Stimulated activated CD4-positive, alpha-beta T cell treated with anti-CD3 and anti-CD28 coated beads, Interleukin-15, amount 100 ng/mL, for 48 hours (primary cell): ENCODE measurements at places on chromosomes 11 and 22.

GRCh38 chr11:73415854-73416615 is 39.8 kb downstream of the RELT start:
- no peak for DNase-seq

GRCh38 chr11:10858439-10859325 is 829 bp upstream of the ZBED5 start:
- DNase-seq = no peak

GRCh38 chr11:59833602-59834001 is 11.7 kb downstream of the CBLIF start:
- DNase-seq = no peak

DNA sequence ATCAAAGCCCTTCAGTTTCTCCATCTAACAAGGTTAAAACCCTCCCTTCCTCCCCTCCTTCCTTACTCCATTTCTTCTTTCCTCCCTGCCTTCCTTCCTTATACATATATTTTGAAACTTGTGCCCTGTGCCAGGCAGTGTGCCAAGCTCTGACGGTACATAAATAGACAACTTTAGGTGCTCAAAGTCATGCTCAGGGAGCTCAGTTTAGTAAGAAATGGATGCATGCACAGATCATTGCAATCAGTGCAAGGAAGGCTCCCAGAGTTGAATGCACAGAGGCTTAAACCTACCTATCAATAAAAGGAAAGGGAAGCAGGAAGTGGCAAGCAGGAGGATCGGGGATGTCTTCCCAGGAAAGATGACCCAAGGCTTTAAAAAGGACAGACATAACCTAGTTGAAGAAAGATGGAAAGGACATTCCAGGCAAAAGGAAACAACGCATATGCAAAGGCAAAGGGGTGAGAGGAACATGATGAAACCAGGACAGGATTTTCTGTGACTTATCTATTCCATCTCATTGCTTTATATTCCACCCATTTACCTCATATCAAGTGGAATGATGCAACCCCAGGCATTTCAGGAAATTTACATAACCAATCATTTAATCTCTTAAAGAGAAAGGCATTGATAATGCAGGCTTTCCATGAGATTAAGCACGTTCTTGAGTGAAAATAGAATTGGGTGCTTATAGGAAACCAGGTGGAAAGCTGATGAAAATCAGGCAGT is 13.2 kb downstream of the FZD4 start:
- no peak for DNase-seq

- no peak for DNase-seq
Observed at GRCh38 chr22:50010676-50011446, 1.7 kb downstream of the IL17REL start.

DNA sequence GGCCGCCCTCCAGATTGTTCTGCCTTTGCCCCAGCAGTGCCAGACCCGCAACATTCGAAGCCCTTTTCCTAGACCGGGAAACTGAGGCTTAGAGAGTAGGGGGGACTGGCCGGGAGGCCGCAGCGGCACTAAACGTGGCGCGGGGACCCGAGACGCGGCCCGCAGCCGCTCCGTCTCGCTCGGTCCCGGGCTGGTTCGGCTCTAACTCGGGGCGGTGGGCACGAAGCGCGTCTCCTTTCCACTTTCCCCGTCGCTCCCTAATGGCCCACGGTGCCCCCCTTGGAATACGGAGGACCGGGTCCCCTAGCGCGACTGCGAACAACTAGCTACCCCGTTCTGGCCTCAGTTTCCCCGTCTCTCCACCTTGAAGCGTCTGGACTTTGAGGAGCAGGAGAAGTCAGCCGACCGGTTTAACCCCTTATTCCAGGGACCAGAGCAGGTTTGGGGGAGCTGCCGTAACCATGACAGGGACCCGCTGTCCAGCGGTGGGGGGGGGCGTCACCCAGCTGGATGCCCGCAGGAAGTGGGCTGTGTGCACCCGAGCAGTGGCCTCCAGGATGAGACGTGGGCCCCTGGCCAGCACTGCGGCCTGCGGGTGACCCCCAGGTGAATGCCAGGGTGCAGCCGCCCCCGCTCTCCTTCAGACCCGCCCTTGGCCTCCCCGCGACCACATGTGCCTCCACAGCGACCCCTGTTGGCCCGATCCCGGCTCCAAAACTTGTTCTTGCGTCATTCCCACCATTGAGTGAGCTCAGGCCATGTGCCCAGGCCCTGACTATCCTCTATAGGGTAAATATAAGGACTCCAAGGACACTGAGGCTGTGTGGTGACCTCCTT is 1.1 kb downstream of the CDC42EP1 start:
- DNase-seq = peak; percentile 76
